ENCODE measurements at places on chromosomes 16 and 17.

- DNase-seq: no peak
Observed at GRCh38 chr17:38728290-38728831, 1.8 kb upstream of the CISD3 start.

GRCh38 chr17:16215965-16216316 lies 607 bp upstream of the NCOR1 start:
- DNase-seq: no peak

- DNase-seq: no peak
Observed at GRCh38 chr17:1506649-1507267, 9.7 kb downstream of the INPP5K start.

DNA sequence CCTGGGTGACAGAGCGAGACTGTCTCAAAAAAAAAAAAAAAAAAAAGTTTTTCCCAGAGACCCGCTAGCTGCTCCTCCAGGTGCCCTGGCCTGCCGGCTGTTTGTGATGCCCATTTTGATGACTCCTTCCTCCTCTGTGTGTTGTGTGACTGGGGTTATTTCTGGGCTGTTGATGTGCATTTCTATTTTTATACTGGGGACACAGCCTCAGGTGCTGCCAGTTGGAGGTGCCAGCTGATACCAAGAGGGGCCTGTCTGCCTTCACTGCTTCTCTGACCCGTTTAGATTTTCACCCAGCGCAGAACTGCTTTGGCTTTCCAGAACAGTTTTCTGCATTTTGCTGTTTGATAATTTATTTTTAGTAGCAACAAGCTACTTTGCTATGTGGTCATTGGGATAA lies 6.7 kb downstream of the PLA2G15 start:
- no peak for DNase-seq

DNA sequence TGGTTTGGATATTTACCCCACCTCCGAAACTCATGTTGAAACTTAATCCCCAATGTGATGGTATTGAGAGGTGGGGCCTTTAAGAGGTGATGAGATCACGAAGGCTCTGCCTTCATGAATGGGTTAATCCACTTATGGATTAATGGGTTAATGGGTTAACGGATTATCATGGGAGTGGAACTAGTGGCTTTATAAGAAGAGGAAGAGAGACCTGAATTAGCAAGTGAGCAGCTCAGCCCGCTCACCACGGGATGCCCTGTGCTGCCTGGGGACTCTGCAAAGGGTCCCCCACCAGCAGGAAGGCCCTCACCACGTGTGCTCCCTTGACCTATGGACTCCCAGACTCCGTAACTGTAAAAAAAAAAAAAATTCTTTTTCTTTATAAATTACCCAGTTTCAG lies 16.5 kb upstream of the GPRC5B start:
- DNase-seq: no peak

- no peak for DNase-seq
Observed at GRCh38 chr16:79613009-79613408, 12.5 kb upstream of the MAF start.

DNA sequence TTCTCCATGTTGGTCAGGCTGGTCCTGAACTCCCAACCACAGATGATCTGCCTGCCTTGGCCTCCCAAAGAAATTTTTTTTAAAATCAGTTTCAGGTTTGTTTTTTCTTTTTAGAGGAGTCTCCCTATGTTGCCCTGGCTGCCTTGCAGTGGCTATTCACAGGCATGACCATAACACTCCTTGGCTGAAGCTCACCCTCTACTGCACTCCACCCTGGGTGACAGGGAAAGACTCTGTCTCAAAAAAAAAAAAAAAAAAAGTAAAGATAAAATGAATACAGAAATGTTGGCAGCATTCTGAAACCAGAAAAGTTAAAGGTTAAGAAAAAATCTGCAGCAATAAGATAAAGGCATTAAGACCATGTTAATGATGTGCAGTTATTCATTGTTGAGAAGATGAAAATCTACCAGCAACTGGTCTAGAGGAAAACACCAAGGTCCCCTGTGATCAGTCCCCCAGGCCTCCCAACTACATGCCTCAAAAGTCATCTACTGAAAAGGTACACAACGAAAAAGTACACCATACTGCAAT lies 15.1 kb downstream of the YWHAE start:
- DNase-seq: no peak

GRCh38 chr16:31090540-31090939 lies 1.8 kb upstream of the PRSS53 start:
- DNase-seq: no peak

- no peak for DNase-seq
Observed at GRCh38 chr17:81558115-81558468, 5.9 kb upstream of the FAAP100 start.

DNA sequence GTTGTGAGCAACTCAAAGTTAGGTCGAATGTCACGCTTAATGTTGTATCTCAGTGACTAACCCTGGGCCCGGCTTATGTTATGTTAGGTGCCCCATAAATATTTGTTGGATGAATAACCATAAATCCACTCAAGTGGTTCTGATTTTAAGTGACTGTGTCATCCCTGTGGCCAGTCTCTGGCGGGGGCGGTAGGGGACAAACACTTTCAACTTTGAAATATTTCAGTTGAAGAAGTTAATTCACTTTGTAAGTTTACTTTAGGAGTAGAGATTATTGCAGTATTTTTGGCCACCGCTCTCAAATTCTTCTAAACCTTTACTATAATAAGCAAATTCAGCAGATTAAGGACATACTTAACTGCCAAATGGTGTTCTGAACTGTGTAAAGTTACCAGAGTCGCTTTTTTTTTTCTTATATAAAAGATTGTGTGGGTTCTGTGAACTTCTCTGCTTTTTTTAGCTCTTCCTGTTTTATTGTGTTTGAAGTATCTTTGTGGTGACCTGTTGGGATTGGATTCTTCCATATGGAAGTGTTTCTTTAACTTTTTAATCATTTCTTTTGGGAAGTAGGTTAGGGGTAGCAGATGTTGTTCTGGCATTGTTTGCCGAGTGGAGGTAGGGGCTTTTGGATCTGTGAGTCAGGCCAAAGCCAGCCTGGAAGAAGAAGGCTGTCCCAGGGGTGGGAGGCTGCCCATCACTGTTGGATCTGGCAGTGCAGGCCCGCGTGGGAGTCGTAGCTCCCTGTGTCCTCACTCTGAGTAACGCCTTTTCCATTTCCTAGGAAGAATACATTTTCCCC lies 61.4 kb upstream of the TBX2 start:
- DNase-seq: peak; percentile 88

- no peak for DNase-seq
Observed at GRCh38 chr17:30234964-30235363, 533 bp downstream of the SLC6A4 start.

DNA sequence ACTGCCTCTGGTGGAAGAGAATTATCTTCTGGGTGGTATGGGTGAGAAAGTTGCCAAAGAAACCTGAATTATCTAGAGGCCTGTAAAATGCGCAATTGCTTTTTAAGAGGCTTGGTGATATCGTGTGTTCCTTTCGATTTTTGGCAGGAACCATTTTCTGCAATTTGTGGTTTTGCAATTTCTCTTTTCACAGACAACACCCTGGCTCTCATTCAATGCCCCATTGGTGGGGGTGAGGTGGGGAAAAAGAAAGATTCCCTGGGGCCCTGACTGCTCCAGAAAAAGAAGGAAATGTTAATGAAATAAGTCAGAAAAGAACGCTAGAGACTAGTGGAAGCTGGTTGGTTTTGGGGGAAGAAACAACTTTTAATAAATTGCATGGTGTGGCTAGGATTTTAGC lies 77.4 kb downstream of the ANKFN1 start:
- no peak for DNase-seq

DNA sequence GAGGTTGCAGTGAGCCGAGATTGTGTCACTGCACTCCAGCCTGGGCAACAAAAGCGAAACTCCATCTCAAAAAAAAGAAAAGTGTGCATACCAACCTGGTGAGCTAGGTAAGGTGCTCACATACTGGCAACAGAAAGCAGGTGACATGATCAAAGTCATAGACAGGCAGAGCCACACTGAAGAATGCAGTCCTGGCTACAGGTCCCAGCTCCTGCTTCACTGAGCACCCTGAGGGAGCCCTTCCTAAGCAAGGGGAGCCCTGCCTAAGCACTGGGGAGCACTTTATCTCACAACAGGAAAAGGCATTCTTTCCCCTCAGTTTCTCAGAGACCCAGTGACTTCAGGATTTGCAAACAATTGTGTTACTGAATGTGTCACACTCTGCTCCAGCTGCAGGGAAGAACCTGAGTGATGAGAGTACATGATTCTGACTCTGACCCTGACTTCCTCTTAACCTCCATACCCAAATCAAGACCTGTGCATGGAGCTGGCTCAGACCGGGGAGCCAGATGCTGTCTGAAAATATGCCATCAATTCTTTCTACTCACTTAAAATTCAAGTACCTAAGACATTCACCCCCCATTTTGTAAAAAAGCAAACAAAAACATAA lies 40.5 kb downstream of the ANKRD11 start:
- DNase-seq: no peak

DNA sequence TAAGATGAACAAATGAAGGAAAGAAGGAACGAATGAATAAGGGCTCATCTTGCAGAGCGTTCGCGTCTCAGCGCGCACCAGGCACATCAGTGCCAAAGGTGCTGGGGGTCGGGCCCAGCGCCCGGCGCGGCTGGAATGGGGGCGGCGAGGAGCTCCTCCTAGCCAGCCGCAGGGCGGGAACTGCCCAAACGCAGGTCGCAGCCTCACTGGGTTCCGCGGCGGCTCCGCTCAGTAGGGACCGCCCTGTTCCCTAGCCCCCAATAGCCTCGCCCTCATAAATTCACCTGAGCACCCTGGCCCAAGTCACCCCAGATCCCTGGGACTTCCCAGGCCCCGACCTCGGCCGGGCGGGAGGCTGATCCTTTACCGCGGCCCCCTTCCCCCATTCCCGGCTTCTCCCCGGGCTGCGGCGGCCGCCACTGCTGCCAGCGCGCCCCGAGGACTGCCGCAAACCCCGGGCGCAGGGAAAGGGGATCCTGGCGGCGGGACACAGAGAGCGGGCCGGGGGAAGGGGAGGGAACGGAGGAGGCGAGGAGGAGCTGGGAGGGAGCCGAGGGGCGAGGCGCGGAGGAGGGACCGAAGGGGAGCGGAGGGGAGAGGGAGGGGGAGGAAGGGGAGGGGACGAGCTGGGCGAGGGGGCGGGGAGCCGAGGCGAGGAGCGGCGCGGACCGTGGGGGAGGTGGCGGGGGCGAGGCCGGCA lies 377 bp upstream of the CRHR1 start:
- DNase-seq: peak; percentile 33

GRCh38 chr17:17243163-17243562 lies 6.2 kb upstream of the FLCN start:
- no peak for DNase-seq

- DNase-seq: no peak
Observed at GRCh38 chr17:64223931-64224629, 39.0 kb downstream of the TEX2 start.

- no peak for DNase-seq
Observed at GRCh38 chr16:61050547-61050946, 985.7 kb downstream of the CDH8 start.

Data from posterior cingulate gyrus (tissue), 11 donors.